ENCODE measurements at places on chromosomes 7 and 10. TPM values are rescaled to one million over a fixed set of nuclear protein-coding genes. Genes with fewer than 3 reads are reported as not detected.

Gene HOXA1
- total RNA-seq: 1.4 TPM

Gene PNLIP
- not detected for total RNA-seq

Gene IL6
- 0.40 TPM for total RNA-seq

Gene LIPF
- not detected for total RNA-seq

Gene RBP4
- total RNA-seq: not detected

Measured in epithelial cell of alveolus of lung (primary cell).